ENCODE measurements at places on chromosomes 4 and X.

GRCh38 chrX:108097380-108097779 lies 5.8 kb downstream of the ATG4A start:
- no peak for DNase-seq

DNA sequence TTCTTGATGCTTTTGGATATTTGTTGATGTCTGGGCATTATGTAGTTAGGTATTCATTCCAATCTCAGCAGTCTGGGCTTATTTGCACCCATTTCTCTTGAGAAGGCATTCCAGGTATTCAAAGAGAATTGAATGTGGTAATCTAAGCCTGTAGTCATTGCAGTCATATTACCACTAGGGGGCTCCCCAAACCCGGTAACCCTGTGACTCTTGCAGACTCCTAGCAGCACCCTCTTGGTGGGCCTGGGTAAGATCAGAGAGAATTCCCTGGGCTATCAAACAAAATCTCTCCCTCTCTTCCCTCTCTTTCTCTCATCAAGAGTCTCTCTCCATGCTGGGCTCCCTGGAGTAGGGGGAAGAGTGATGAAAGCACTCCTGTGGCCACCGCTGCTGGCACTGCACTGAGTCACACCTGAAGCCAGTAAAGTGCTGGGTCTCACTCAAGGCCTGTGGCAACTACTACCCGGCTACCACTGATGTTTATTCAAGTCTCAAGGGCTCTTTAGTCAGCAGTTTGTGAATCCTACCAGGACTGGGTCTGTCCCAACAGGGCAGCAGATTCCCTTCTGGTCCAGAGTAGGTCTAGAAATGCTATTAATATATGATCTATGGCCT lies 187.7 kb upstream of the NUDT10 start:
- no peak for DNase-seq

DNA sequence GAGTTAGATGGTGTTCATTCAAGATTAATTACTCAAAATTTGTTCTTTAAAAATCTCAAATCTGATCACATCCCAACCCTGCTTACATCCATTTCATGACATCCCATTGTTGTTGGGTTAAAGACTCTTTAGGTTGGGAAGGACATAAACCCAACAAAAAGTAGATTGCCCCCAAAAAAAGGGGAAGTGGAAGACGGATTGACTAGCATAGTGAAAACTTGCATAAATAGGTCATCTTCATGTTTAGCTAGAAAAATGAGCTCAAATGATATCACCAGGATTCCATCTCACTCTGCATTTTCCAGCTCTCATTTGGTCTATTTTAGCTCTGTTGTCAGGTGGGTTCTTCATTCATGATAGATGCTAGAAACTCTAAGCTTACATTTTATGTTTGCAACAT lies 18.5 kb upstream of the TET2 start:
- DNase-seq: no peak

- no peak for DNase-seq
These were observed 9.4 kb upstream of the CCNQ start for GRCh38 chrX:153608376-153608775.

GRCh38 chr4:141215030-141215429 lies 5.7 kb upstream of the ZNF330 start:
- DNase-seq: no peak

DNA sequence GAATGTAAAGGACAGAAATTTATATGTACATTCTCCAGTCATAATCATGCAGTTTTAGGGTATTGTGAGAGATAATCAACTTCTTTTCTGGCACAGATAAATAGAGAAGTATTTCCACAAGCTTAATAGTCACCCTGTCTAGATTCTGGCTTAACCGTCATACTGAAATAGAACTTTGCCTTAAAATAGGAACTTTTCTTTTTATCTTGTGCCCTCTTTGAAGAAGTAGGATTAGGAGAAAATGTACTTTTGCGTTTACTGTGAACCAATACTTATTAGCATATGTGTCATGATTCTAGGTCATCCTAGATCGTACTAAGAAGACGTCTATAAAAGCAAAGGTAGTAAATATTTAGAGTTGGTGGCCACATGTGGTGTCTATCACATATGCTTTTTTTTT lies 95.4 kb downstream of the NFKB1 start:
- DNase-seq: no peak

Data from stimulated activated CD8-positive, alpha-beta memory T cell treated with anti-CD3 and anti-CD28 coated beads, Interleukin-7, amount 100 ng/mL, for 1 hour (primary cell).